ENCODE measurements at places on chromosomes 6 and 20.

DNA sequence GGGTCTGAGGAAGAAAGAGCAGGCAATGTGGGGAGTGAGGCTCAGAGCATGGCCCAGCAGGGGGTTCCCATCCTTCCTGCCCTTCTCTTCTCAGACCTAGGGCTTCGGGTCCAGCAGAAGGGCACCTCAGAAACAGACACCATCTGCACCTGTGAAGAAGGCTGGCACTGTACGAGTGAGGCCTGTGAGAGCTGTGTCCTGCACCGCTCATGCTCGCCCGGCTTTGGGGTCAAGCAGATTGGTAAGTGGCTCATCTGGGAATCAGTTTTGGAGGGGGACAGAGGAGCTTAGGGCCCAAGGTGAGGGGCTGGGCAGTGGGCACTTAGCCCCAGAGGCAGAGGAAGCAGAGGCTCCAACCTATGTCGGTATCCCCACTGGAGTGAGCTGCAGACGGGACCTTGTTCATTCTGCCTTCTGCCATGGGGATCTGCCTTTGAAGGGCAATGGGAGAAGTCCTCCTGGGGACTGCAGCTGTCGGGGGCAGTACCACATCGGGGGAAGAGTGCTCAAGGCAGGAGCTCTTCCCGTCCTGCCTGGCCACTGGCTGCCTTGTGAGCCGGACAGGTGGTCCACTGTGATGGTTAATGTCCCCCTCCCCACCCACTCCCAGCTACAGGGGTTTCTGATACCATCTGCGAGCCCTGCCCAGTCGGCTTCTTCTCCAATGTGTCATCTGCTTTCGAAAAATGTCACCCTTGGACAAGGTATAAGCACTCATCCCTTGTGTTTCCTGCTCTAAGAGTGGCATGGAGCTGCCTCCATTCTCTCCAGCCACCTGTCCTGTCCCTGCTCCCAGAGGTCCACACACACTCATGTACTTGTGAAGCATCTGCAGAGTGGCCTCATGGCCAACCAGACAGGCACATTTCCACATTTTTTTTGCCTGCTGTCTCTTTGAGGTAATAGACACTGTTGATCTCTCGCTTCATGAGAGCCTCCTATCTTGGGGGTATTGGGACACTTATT is 4.7 kb downstream of the CD40 start:
- DNase-seq: no peak

DNA sequence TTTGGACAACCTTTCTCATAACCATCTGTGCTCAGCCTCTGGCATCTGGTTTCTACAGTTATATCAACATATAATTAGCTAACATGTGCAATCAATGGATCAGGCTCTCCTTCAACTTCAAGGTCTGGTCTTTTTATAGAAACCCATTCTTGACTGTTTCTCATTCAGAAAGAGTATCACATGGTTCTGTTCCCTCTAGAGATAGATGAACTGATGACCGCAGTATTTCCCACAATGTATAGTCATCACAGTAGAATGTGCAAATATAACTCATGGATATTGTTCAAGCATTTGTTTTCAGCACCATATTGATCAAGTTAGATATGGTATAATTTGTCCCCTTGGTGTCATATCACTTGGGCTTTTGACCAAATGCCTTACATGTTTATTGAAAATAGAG is 656.2 kb downstream of the FRK start:
- DNase-seq: no peak

GRCh38 chr6:154749341-154749740 is 16.1 kb downstream of the SCAF8 start:
- DNase-seq: no peak

DNA sequence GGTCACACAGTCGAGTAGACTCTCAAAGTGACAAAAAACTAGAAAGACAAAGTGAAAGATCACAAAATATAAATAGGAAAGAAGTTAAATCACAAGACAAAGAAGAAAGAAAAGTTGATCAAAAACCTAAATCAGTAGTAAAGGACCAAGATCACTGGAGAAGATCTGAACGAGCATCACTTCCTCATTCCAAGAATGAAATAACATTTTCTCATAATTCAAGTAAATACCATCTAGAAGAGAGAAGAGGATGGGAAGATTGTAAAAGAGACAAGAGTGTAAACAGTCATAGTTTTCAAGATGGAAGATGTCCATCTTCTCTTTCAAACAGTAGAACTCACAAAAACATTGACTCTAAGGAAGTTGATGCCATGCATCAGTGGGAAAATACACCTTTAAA is 31.6 kb upstream of the GJA10 start:
- DNase-seq: no peak

DNA sequence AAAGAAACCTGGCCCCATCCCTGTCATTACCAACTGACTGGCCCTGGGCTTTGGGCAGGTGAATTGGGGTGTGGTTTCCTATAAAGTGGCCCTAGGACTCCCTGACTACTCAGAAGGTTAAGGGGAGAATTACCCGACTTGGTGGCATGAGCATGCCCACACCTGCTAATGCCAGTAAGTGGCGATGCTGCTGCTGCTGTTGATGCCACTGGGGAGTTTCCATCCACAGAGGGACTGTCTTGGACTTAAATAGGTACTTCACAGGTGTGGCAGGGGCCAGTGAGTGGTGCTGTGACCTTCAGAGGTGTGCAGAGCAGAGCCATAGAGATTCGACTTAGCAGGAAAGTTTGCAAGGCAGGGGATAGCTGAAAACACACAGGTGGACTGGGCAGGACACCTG is 32.6 kb upstream of the MDFI start:
- DNase-seq: no peak

DNA sequence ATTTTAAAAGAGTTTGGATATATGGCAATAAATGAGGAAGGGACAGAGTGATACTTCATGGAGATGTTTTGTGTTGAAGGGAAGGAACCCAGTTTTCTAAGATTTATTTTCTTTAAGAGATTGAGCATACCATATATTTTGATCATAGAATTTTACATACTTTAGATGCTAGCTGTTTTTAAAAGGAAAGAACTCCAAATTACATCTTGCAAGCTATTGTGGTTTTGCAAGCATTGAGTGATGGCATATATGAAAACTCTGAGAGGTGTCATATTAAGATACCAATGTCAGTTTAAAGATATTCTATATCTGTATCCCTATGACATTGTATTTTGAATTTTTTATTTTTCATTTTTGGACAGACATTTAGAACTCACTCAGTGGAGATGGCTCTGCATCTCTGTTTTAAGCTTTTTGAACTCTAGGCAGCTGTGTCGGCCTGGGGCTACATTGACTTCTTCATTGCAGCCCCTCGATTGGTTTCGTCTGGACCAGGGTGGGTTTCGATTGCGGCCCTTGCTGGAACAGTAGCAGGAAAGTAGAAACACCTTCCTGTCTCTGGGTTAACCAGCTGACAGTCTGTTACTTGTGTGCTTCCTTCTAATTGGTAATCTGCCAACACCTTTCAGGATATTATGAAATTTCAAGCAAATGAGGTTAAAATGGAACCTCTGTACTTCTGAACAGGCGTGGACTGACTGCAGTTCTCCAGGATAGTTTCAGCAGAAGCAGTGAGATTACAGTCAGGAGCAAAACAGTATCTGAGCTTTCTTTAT is 14.0 kb downstream of the IGF2R start:
- DNase-seq: no peak

GRCh38 chr6:114274836-114275235 is 68.0 kb downstream of the HS3ST5 start:
- no peak for DNase-seq

DNA sequence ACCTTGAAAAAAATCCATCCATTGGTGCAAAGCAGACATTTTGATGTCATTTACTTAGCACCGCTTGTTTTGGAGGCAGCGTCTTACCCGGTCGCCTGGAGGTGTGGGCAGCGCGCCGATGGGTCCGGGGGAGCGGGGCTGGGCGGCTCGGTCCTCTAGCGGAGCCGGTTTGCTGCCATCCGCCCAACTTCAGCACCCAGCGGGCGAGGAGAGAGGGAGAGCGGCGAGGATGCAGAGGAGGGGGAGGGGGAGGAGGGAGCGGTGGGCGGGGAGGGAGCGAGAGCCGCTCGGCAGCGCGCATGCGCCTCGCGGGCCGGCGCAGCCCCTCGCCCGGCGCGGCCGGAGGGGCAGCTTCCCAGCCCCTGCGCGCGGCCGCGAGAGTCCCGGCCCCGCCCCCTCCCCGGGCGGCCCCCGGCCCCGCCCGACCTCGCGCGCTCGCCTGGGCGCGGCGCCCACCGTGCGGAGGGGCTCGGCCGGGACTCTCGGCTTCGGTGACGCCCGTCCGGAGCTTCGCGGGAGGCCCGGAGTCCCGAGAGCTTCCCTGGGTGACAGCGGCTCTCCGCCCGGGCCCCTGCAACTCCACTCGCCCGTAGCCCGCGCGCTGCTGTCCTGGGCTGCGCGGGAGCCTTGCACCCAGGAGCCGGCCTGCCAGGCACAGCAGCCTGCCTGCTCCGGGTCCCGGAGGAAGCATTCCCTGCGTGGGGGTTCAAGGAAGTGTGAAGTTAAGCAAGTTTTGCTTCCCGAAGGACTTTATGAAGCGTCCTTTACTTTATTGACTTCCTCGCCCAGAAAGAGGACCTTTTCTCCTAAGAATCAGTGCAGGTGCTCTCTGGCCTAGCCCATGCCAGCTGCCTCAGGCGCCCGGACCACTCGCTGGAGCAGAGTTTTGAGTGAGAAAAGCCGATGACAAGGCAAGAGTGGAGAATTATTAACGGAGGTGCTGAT is at the start of gene RGS17:
Gene RGS17, minus strand, starts transcription at position 246 of the 945 bp plus-strand sequence. CDS start 87,264 bp downstream, outside the sequence.
- DNase-seq: no peak
